ENCODE measurements at places on chromosomes 2 and 18.

GRCh38 chr18:36337679-36338402 is 40.3 kb downstream of the FHOD3 start:
- DNase-seq: no peak

DNA sequence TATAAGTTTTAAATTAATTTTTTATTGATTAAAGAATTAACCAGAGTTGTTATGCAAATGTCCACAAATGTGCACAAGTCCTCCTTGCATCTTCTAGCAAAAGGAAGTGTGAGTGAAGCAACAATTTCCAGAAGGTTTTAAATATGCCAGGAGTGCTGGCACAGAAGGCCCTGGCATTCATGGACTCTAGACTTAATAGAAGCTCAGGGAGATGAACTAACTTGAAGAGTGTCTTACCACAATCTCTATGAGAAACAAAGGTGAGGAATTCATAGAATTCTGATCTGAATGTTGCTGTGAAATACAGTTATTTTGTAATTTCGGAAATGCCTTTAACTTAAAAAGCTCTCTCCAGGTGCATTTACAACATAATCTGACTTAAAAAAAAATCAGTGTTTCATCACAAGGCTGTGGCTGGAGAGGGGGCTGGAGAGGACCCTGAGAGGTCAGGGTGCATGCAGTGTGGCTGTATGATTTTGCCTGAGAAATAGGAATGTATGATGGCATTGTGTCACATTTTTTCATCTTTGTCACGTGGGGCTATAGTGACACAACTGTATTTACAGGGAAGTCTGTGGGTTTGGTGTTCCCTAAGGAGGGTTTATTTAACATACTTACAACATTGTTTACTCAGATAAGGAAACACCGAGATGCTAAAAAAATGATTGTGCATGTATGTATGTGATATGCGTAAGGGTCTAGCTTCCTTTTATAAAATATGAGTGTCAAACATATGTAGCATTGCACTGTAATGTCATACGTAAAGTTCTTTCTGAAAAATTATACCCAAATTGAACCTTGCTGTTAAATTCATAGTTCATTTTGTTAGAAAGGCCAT is 66.2 kb downstream of the MAP4K4 start:
- no peak for DNase-seq

- DNase-seq: no peak
Observed at GRCh38 chr2:23617811-23618215, 232.8 kb downstream of the KLHL29 start.

GRCh38 chr2:102137138-102137537 is 5.4 kb upstream of the IL1R1 start:
- no peak for DNase-seq

DNA sequence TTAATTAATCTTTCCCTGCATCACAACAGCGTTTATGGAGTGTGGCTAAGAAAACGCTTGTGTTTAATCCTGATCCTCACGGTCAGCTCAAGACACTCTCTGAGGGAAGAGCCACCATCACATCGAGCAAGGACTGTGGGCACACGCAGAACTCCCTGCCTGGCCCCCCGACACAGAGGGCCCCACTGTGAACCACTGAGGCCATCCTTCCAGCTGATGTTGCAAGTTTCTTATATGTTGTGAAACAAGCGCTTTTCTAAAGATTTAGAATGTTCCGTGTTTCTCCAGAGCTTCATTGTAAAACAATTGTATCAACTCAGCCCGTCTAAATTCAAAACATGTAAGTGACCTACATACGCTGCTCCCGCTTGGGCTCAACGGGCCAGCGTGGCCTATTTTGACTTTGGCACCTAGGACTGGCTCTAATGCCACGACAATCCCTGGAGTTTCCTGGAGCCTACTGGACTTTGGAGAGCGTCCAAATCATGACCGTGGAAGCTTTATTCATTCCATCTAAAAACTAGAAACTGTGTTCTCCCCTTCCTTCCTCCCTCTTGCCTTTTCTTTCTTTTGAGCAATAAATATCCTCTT is 34.9 kb downstream of the SERPINE2 start:
- DNase-seq: no peak

- no peak for DNase-seq
Observed at GRCh38 chr2:24122366-24123194, 554 bp downstream of the PFN4 start.

Measured in iPS DF 6.9 (cell line).